Panc1 (cell line): ENCODE measurements at places on chromosomes 12 and 14. TPM values are rescaled to one million over a fixed set of nuclear protein-coding genes. Genes with fewer than 3 reads are reported as not detected.

KRT73 gene
- total RNA-seq: not detected

- no peak for DNase-seq
These were observed 799 bp downstream of the THTPA start for GRCh38 chr14:23556700-23557440.

DNA sequence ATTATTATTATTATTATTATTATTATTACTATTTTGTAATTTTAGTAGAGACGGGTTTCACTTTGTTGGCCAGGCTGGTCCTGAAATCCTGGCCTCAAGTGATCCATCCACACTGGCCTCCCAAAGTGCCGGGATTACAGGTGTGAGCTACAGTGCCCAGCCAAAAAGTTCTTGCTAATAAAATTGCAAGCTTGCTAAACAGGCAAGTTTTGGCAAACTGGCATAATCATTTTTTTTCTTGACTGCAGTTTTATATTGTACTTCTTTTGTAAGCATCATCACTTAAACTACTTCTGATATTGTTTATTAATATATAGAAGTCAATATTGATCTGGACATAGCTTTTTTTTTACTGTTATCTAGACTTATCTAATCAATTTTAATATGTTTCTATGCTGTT, 536.4 kb downstream of the LRFN5 start:
- DNase-seq: no peak

GRCh38 chr12:14824012-14824634, 10.1 kb upstream of the SMCO3 start:
- DNase-seq: no peak

DNA sequence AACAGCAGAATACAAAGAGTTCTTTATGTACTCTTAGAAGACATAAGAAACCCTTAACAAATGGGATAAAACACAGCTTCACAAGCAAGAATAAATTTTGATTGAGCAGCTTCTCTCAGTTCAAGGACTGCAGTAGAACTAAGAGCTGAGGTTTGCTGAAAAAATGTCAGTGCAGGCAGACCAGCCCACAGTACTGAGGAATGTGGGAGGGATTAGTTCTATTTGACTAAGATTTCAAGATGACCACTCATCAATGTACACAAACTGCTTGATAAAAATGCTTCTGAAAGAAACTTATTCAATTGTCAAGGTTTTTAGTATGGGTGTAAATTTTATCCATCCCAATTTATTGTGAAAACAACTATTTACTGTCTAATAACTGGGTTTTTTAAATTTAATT, 138.4 kb downstream of the SEC23A start:
- no peak for DNase-seq

GRCh38 chr14:79275292-79275655, 936.0 kb downstream of the DIO2 start:
- no peak for DNase-seq

DNA sequence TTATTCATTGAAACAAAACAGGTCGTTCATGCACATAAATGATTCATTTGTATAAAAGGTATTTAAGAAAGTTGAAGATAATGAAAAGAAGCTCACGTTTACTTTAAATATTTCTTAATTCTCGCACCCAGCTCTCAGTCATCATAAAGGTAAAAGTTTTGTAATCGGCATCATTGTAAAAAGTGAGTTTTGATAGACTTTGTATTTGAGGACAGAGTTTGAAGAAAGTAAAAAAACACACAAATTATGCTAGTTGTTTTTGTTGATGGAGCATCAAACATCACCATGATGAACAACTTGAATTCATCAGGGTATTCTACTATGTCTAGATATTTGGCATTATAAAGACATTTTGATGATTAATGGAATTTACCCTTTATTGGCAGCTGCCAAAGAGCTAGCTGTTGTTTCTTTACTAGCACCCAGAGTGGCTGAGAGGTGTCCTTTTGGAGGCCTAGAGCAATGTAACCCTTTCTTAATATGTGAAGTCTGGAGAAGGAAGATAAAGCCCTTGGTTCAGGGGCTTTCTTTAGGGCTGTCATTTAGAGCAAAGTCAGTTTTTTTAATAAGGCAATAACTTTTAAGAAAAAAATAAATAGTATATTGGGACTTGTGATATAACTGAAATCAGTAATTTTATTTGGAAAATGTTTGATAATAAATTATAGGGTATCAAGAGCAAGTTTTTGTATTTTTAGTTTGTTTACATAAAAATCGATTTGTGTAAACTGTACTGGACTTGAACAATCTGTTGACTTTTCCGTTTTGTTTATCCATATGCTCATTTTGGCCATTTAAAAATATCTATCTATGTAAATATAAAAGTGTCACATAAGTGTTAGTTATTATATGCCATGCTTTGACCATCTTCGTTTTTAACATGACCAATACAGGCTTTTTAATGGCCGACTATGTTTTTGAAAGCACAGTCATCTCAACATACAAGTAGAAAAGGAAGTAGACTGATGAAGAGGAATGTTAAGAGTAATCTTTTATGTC, 7.4 kb downstream of the GLRX5 start:
- no peak for DNase-seq
